ENCODE measurements at places on chromosomes 6 and 20. TPM values are rescaled to one million over a fixed set of nuclear protein-coding genes. Genes with fewer than 3 reads are reported as not detected.

DNA sequence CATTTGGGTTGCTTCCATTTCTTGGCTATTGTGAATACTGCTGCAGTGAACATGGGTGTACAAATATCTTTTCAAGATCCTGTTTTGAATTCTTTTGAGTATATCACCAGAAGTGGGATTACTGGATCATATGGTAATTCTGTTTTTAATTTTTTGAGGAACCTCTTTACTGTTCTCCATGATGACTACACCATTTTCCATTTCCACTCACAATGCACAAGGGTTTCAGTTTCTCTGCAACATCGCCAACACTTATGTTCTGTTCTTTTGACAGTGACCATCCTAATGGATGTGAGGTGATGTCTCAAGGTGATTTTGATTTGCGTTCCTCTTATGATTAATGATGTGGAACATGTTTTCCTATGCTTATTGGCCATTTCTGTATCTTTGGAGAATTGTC is 214.4 kb upstream of the ZFP64 start:
- DNase-seq: no peak

DNA sequence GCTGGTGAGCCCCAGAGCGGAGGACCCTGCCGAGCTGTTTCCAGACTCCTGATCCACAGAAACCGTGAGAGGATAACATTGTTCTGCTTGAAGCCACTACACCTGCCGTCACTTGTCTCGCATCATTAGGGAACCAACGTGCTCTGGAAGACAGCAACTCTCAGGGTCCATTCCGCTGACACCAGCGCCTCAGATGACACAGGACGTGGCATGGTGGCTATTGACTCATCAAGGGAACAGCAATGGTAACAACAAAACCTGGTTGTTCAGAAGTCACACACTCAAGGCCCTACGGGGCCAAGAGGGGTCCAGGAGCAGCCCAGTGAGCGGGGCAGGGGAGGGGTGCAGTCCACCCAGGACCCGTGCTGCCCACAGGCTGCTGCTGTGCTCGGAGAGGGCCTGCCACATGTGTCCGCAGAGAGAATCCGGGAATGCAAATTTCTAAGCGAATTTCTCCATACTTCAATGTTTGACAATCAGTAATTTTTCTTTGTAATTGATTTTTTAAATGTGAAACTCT is 110.4 kb downstream of the TTLL2 start:
- DNase-seq: no peak

- no peak for DNase-seq
Observed at GRCh38 chr6:3836566-3836965, 12.6 kb upstream of the FAM50B start.

- no peak for DNase-seq
Observed at GRCh38 chr6:15779726-15780125, 116.9 kb upstream of the DTNBP1 start.

DNA sequence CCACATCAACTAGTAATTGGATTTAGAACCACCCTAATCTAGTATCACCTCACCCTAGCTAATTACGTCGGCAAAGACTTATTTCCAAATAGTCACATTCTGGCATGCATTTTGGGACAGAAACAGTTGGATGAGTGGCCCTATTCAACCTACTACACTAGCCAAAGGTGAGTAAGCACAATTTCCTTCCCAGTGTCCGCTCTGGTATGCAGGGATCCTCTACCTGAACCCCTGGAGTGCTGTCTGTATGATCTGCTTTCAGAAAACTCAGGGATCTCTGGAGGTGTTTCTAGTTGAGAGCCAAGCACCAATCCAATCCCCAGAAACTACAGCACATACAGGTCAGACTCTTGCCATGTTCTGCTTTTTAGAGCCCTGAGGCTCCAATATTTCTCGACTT is 717.4 kb upstream of the MANEA start:
- DNase-seq: no peak

DNA sequence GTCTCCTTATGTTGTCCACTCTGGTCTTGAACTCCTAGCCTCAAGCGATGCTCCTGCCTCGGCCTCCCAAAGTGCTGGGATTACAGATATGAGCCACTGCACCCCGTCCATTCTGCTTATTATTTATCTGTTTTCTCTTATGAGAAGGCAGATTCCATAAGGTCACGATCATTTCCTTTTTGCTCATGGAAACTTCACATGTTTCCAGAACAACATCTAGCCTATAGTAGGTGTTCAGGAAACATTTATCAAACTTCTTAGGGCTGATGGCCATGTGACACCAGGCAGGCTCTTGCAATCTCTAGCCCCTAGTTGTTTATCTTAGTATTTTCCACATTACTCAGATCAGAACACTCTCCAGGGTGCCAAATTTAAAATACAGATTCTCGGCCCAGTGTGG is 61.2 kb downstream of the ZFP64 start:
- DNase-seq: no peak

DNA sequence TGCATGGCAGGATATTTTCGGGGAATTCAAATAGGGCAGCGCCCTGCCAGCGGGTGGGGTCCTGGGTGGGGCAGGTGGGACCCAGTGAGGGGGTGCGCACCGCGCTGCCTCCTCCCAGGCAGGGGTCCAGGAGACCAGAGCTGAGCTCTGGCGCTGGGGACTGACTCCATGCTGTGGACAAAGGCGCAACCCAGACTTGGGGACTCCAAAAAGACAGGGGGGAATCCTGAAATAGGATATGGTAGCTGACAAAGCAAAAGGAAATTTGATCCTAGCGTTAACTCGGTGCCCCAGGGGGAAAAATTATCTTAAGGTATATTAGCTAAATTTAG is 23.6 kb downstream of the TFAP2A start:
- DNase-seq: no peak

- DNase-seq: no peak
Observed at GRCh38 chr6:168678588-168678987, 237.6 kb downstream of the SMOC2 start.

GRCh38 chr6:125824946-125825771 is 34.4 kb downstream of the NCOA7 start:
- DNase-seq: no peak

DNA sequence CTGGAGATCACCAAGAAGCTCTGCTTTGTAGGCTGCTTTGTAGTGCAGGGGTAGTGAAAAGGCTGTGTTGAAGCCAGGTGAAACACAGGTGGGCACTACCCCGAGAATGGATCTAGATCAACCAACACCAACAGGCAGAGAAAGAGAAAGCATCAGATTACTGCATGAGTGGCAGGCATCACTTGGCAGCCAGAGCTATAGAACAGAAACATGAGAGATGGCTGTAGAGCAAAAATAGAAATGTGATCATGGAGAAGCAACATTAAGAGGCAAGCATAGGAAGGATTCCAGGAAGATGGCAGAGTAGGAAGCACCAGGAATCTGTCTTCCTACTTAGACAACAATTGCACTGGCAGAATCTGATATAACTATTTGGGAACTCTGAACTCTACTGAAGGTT is 311.1 kb upstream of the TCF21 start:
- no peak for DNase-seq

GRCh38 chr6:56033401-56033800 is 158.0 kb upstream of the BMP5 start:
- no peak for DNase-seq

- DNase-seq: no peak
Observed at GRCh38 chr6:35544769-35545361, 32.2 kb upstream of the TULP1 start.

GRCh38 chr20:21026951-21027350 is 79.2 kb downstream of the LINC00237 start:
- DNase-seq: no peak

- DNase-seq: no peak
Observed at GRCh38 chr6:36323062-36323461, 13.6 kb downstream of the BNIP5 start.

DNA sequence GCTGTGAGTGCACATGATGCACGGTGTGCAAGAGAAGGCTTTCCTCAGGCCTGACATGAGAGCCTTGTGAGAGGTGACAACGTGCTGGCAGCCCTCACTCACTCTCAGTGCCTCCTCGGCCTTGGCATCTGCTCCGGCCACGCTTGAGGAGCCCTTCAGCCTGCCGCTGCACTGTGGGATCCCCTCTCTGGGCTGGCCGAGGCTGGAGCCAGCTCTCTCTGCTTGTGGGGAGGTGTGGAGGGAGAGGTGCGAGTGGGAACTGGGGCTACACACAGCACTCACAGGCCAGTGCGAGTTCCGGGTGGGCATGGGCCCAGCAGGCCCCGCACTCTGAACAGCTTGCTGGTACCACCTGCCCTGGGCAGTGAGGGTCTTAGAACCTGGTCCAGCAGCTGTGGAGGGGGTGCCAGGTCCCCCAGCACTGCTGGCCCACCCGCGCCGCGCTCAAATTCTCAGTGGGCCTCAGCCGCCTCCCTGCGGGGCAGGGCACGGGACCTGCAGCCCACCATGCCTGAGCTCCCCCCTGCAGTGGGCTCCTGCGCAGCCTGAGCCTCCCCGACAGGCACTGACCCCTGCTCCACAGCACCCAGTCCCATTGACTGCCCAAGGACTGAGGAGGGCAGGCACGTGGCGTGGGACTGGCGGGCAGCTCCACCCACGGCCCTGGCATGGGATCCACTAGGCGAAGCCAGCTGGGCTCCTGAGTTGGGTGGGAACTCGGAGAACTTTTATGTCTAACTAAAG is 74.9 kb upstream of the BMP5 start:
- no peak for DNase-seq

DNA sequence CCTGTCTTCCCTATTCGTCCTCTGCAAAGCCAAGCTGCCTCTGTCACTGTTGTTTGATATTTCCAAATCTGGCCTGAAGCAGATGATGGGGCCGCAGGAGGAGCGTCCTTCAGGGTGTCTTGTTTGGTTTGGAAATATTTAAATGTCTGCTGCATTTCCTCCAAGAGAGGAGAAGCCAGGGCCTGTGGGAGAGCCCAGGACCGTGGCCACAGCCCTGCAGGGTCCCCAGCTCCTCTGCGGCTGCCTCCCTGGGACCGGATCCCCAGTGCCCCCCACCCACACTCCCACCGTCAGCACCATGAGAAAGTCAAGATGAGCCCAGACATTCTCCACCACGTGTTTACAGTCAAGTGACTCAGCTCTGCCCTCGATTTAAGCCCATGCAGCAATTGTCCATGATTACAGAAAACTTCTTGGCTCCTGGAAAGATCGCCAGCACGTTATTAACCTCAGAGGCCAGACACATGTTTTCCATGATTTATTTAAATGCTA is 18.2 kb downstream of the FOXF2 start:
- DNase-seq: no peak

DNA sequence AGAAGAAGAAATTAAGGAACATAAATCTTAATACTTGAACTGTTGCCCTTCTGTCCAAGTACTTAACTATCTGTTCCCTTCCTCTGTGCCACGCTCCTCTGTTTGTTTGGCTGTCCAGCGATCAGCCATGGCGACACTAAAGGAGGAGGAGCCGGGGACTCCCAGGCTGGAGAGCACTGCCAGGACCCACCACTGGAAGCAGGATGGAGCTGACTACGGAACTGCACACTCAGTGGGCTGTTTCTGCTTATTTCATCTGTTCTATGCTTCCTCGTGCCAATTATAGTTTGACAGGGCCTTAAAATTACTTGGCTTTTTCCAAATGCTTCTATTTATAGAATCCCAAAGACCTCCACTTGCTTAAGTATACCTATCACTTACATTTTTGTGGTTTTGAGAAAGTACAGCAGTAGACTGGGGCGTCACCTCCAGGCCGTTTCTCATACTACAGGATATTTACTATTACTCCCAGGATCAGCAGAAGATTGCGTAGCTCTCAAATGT is 17.1 kb downstream of the IRF4 start:
- DNase-seq: no peak

- no peak for DNase-seq
Observed at GRCh38 chr6:161228921-161229591, 44.8 kb downstream of the AGPAT4 start.

- no peak for DNase-seq
Observed at GRCh38 chr6:47810885-47811284, 29.1 kb downstream of the OPN5 start.

GRCh38 chr6:108744996-108745395 is 103.2 kb upstream of the ARMC2 start:
- DNase-seq: no peak

- peak; percentile 92 for DNase-seq
Observed at GRCh38 chr6:12289933-12290820, at the start of gene EDN1. TSS of gene EDN1 (plus strand) at chr6:12290361. CDS start at chr6:12290630, 269 bp downstream.

DNA sequence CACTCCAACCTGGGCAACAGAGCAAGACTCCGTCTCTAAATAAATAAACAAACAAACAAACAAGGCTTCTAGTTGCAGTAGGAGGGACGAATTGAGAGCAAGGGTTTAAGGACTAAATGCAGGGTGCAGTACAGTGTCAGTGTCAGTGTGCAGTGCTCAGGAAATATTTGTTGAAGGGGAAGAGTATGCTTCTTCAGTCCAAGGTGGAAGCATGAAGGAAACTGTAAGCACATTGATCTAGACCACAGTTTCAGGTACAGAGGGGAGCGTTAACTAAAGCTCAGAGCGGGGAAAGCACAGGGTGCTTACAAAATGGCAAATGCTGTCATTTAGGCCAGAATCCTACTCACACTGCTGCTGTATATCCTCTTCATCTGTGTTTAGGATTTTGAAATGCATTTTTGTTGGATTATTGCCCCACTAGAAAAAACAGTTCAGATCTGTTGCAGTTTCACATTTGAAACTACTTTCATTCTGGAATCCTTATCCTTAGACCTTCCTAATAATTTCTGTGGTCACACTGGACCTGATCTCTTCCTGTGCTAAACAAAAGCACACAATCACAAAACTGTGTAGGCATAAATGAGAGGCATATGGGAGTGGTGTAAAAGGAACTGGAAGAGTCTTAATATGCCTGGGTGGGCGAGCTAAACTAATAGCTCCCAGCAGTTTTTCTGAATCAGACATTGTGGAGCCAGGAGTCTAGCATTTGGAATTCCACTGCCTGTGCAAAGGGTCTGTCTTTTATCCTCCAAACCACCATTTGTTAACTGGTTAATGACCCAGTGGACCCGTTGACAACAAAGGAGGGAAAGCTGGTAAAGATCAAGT is 41.4 kb downstream of the CBFA2T2 start:
- no peak for DNase-seq

- peak; percentile 48 for DNase-seq
Observed at GRCh38 chr20:63977739-63978276, 1.6 kb downstream of the SAMD10 start.

DNA sequence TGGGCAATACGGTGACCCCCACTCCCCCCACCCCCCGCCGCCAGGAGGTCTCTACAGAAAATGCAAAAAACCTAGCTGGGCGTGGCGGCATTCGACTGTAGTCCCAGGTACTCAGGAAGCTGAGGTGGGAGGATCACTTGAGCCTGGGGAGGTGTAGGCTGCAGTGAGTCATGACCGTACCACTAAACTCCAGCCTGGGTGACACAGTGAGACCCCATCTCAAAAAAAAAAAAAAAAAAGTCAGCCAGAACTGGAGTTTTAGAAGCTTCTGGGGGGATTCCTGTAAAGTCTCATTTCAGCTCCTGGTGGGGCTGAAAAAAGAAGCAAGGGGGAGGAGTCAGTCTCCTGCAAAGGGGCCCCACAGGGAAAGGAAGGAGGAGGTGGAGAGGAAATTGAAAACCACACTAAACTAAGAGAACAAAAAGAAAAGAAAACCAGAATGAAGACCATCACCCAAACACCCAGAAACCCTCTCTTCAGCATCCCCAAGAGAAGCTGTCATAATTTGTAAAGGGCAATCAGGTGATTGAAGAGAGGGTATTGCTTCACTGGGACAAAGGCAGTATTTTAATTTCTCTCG is 50.4 kb downstream of the NOL4L start:
- DNase-seq: no peak

The OR2J3 gene
- not detected for total RNA-seq

The APOBEC2 gene
- total RNA-seq: not detected

The WFDC5 gene
- total RNA-seq: not detected

The LY6G6F gene
- not detected for total RNA-seq

The IP6K3 gene
- total RNA-seq: 1.0 TPM

The ZKSCAN8 gene
- total RNA-seq: 31.8 TPM

The PDYN gene
- not detected for total RNA-seq

The NKX2-2 gene
- total RNA-seq: not detected

The PI3 gene
- total RNA-seq: not detected

The SEMG1 gene
- total RNA-seq: not detected
